ENCODE measurements at places on chromosomes 6 and 20. TPM values are rescaled to one million over a fixed set of nuclear protein-coding genes. Genes with fewer than 3 reads are reported as not detected.

GRCh38 chr6:42278131-42278853 lies 60.6 kb upstream of the MRPS10 start:
- DNase-seq: no peak

DNA sequence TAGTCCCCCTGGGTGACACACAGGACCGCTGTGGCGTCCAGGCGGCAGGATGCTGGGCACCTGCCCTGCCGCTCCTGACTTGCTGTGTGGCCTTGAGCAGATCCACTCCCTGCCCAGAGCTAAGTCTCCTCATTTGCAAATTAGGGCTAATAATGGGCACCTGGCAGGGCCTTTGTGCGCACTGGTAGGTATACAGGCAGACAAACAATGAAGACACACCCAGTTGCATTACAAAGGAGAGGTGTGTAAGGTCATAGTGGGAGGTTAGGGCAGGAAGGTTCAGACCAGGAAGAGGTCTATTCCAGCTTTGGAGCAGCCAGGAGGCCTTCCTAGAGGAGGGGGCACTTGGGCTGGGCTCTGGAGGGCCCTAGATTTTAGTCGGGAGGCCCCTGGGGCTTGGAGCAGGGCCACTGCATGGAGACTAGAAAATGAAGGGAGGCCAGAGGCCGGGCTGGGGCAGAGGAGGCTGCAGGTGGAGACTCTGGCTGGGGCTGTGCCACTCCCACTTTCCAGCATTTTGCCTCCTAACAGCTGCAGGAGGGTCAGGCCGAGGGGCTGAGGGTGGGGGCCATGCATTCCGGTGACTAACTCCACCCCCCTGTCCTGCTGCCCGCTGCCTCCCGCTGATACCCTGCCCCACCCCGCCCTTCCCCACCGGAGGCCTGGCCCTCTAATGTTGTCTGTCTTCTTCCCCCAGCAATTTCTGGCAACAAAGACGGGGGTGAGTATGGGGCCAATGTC lies 28.5 kb downstream of the MYH7B start:
- no peak for DNase-seq

GRCh38 chr6:36917541-36918193 lies 31.9 kb downstream of the C6orf89 start:
- no peak for DNase-seq

Gene LRRN4
- total RNA-seq: 19.4 TPM

- DNase-seq: no peak
These were observed 33.4 kb downstream of the RWDD2A start for GRCh38 chr6:83226517-83226916.

DNA sequence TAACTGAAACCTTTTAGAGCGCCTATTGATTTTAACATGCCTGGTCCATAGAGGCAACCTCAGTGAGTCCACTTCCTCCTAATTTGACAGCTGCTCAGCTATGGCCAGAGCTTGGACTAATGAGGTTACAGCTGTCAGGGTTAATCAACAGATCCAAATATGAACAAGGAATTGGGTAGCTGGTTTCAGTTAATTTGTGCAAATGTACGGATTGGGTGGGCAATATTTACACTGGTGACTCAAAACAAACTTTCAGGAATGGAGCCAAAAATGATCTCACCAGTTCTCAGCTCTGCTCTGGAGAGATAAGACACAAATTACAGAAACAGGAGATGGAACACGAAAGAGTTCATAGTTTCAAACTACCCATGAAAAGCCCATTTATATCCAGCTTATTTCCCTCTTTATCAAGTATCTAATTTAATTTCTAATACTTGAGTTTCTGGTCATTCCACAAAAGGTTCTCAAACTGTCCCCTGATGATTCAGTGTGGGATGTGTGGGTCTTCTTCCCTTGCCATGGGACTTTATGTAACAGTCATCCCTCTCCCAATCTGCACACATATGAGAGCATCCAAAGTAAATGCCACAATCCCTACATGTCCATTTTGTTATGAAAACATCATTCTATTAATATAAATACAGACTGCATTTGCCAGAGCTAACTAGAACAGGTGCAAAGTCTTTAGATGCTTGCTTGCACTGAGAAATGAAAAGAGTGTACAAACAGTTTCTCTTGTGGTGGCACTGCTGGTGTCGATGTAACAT lies 149.9 kb downstream of the RPS12 start:
- peak; percentile 64 for DNase-seq

DNA sequence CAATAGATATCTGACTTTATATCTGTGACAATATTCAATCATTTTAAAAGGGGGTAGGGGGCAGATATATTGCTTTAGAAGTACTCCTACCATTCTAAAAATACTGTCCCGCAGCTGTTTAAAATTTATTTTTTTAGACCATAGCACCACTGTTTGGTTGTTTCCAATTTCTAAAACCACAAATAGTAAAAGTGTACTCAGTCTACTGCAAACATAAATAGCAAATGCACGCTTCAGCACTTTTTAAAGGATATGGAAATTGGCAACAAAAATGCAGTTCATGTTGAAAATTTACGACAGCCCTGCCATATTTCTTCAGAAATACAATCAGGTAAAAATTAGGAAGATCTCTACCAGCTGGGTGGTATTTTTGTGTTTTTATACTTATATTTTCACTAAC lies 132.0 kb upstream of the RUNX2 start:
- no peak for DNase-seq

DNA sequence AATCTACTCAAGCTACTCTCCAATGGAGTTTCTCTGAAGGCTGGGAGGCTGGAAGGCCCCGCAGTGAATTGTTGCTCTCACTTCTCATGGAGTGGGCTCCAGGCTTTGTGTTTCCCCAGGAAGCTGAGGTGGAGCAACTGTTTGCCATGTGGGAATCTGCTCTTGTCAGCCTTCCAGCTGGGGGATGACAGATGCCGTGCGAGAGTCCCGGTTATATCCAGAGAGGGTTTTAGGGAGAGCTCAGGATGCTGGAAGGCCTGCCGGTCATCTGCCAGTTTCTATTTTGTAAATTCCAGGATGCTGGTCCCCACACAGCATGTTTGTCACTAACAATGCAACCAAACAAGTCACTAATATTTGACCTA lies 98.2 kb upstream of the NAA20 start:
- DNase-seq: no peak
